HT1080 (cell line): ENCODE measurements at places on chromosomes 1 and 21. TPM values are rescaled to one million over a fixed set of nuclear protein-coding genes. Genes with fewer than 3 reads are reported as not detected.

The C8A gene
- not detected in 2 replicates for total RNA-seq

The GON4L gene
- 16.2 and 16.9 TPM in 2 replicates for total RNA-seq

The CA14 gene
- total RNA-seq = not detected in 2 replicates

DNA sequence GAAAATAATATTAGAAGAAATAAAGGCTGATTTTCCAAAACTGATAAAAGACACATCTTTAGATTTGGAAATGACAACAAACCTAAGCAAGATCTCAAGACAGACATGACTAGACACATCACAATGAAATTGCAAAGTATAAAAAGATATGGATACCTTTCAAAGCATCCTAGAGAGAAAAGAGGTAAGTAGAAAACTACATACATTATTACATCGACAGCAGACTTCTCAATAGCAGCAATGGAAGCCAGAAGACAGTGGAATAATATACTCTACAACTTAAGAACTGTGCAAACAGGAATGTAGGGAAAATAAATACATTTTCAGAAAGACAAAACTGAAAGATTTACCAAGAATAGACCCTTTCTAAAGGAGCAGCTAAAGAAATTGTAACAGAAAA lies 50.2 kb downstream of the DENND1B start:
- no peak for DNase-seq

- no peak for DNase-seq
These were observed 63.2 kb upstream of the DUSP10 start for GRCh38 chr1:221805121-221805520.

GRCh38 chr1:236391008-236391407 lies 3.1 kb upstream of the EDARADD start:
- no peak for DNase-seq

DNA sequence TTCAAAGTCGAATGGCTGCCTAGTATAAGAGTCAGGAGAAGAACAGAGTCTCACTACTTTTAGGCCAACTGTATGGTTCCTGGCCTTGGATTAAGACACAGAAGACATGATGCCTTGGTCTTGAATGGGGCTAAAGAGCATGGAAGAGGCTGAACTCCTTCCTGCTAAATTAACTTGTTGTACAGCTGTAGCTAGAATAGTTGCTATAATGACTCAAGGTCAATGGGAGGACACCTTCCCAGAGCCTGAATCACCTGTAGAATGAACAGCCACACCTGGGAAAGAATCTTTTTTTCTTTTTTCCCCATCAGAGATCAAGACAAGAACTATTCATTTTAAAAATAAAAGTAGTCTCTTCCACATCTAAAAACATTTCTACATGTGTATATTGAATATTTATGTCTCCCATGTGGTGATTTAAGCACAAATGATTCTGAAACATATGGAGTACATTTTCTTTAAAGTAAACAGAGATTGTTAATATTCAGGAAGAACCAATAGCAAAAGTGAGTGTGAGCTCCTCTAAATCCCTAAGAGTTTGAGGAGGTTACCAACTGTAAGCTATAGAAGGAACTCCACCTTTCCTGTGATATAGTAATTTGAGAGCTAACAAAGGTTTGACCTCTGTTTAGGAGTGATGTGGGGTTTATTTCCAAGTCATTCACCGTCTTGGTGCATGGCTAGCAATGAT lies 191.3 kb downstream of the TGFB2 start:
- DNase-seq = no peak

GRCh38 chr1:172905452-172905851 lies 145.3 kb downstream of the TNFSF18 start:
- DNase-seq = no peak

DNA sequence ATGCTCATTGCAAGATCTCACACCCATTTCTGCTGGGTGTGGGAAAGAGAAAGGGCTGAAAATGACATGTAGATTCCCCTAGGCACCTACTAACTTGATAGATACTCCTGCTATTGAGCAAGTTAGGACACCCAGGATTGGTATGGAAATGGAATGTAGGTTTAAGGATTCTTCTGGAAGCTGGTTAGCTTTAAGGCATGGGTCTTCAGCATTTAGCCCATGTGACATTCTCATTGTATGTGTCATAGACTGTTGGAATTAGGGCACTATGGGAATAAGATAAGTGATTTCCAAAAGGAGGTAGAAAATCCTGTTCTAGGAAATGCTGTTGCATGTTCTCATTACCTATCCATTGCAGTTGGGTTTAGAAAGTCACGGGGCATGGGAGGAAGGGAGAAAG lies 76.2 kb downstream of the DISC1 start:
- peak; percentile 69 for DNase-seq

DNA sequence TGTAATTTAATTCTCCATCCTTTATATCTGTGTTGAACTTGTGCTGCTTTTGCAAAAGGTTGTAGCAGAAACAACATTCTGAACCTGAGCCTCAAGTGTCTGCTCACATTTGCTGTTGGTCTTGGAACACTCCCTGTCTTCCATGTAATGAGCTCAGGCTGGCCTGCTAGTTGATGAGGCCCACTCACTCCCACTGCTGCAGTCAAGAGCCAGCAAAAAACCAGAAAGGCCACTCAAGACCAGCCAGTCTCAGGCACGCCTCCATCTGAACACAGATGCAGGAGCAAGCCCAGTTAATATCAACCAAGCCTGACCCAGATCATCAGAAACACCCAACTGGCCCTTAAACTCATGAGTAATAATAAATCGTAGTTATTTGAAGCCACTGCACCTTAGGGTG lies 342.2 kb upstream of the NFIA start:
- no peak for DNase-seq
